ENCODE measurements at places on chromosomes 1 and 21. TPM values are rescaled to one million over a fixed set of nuclear protein-coding genes. Genes with fewer than 3 reads are reported as not detected.

CLIC6 gene
- polyA plus RNA-seq = 5.2 TPM

CERS2 gene
- polyA plus RNA-seq = 122 TPM

CACYBP gene
- 34.7 TPM for polyA plus RNA-seq

MXRA8 gene
- polyA plus RNA-seq = 17.6 TPM

LRRC38 gene
- polyA plus RNA-seq = not detected

DNA sequence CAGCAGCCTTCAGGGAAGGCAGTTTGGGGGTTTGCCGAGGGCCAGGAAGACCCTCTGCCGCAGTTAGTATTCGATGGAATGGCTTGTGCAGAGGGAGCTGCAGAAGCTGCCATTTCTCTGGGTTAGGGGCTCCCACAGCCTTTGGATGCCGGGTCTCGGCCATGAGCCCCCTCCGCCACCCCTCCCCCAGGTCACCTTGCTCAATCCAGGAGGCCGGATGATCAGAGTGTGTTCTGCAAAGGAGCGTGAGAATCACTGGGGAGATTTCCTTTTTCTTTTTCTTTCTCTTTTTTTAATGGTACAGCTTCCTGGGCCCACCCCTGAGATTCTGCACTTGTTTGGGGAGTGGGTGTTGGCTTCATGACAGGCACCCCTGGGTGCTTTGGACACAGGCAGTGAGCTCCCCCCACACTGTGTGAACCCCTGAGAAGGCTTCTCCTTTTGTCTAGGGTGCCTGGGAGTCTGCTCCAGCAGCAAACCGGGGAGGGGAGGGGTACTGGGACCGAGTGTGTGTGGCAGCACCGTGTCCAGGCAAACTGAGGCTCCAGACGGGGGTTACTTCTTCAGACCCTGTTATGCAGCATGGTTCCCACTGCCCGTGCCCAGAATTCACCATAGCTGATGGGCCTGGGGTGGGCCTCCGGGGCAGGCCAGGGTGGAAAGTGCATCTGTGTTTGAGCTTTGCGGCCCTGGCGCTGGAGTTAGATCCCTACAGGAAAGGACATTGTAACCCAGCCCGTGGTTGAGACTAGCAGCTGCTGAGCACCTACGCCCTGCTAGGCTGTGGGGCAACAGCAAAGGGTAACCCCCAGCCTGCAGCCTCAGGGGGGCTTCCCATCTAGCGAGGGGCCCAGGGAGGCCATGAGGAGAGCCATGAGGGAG is 18.5 kb downstream of the TNFRSF1B start:
- no peaks in the 10 kb centered on the region for H3K27me3 ChIP-seq
- H3K4me3 ChIP-seq = no peak overlapping the region
- peak overlapping the region; percentile 70 for H3K27ac ChIP-seq
- H3K36me3 ChIP-seq = no peaks in the 10 kb centered on the region

GRCh38 chr1:197738927-197739326 is 36.4 kb downstream of the DENND1B start:
- no peak overlapping the region for H3K4me3 ChIP-seq
- DNase-seq = no peak
- no peak overlapping the region for H3K27ac ChIP-seq
- peaks cover 5% of the 10 kb centered on the region for H3K4me1 ChIP-seq

GRCh38 chr1:201053155-201053860 is 29.8 kb upstream of the KIF21B start:
- no peak overlapping the region for H3K27ac ChIP-seq
- peak; percentile 56 for DNase-seq
- no peaks in the 10 kb centered on the region for H3K4me1 ChIP-seq
- H3K27me3 ChIP-seq = no peaks in the 10 kb centered on the region
- H3K4me3 ChIP-seq = no peak overlapping the region
- H3K36me3 ChIP-seq = no peaks in the 10 kb centered on the region

- peaks cover 4% of the 10 kb centered on the region for H3K36me3 ChIP-seq
- no peak overlapping the region for H3K4me3 ChIP-seq
- no peak for DNase-seq
- H3K4me1 ChIP-seq = no peaks in the 10 kb centered on the region
Observed at GRCh38 chr1:35605867-35606182, 32.7 kb downstream of the TFAP2E start.

DNA sequence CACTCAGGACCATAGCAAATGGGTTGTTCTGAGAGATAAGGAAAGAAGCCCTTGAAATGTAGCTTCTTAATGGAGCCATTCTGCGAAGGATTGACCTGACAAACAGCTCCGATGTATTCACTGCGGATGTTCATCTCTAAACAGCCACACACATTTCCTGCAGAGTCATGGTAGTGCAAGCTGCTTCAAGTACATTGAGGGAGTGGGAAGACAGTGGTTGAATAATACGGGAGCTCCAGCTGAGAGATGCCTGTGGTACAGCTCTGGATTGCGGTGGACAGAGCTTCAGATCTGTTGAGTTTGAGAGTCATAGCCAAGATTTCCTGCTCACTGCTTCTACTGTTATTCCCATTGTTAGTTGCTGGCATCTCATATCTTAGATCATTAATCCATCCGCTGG is 86.6 kb downstream of the ZBTB18 start:
- H3K4me1 ChIP-seq = no peaks in the 10 kb centered on the region
- no peaks in the 10 kb centered on the region for H3K27me3 ChIP-seq
- no peak overlapping the region for H3K4me3 ChIP-seq
- H3K36me3 ChIP-seq = no peaks in the 10 kb centered on the region

DNA sequence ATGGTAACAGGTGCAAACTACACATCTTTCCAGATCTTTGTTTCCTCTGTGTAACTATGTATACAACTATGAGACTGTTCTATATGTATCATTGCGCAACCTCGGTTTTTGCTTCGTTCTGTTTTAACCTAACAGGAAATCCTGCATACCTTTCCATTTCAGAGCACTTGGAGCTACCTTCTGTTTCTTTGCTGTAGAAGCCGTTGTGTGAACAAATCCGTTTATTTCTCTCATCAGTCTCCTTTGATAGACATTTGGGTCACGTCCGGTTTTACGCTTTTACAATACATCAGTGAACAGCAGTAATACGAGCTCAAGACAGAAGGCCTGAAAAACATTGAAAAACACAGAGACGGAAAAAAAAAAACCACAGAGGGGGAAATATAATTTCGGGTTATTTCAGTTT is 10.5 kb downstream of the ATP5IF1 start:
- peaks cover 52% of the 10 kb centered on the region for H3K4me1 ChIP-seq
- H3K4me3 ChIP-seq = peak overlapping the region; percentile 61
- no peaks in the 10 kb centered on the region for H3K27me3 ChIP-seq
- DNase-seq = no peak
- peak overlapping the region; percentile 66 for H3K27ac ChIP-seq
- H3K36me3 ChIP-seq = no peaks in the 10 kb centered on the region

DNA sequence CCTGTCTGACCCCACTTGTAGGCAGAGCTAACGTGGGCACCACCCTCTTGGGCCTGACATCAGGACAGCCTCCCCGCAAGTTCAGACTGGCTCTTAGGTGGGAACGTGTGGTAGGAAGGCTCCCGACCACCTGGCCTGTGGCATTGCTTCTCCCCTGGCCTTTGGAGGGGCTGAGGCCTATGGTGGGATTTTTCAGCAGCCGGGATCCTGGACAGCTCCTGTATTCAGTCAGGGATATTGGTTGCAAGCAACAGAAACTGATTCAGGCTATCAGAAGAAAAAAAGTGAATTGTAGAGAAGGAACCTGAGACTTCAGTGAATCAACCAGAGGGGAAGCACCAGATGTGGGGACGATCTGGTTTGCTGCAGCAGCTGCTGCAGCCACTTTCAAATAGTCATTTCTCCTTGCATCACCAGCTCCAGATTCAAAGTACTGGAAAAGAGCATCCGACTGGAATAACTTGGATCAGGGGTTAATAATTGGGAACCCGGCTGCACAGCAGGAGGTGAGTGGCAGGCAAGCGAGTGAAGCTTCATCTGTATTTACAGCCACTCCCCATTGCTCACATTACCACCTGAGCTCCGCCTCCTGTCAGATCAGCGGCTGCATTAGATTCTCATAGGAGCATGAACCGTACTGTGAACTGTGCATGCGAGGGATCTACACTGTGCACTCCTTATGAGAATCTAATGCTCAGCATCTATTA is 5.9 kb downstream of the RNF186 start:
- H3K36me3 ChIP-seq = no peaks in the 10 kb centered on the region
- no peak overlapping the region for H3K4me3 ChIP-seq
- no peak overlapping the region for H3K27ac ChIP-seq
- no peak for DNase-seq

- no peaks in the 10 kb centered on the region for H3K27me3 ChIP-seq
- DNase-seq = no peak
- H3K4me3 ChIP-seq = no peak overlapping the region
- H3K27ac ChIP-seq = no peak overlapping the region
- no peaks in the 10 kb centered on the region for H3K36me3 ChIP-seq
Observed at GRCh38 chr1:17966341-17966740, 141.3 kb upstream of the IGSF21 start.

- no peaks in the 10 kb centered on the region for H3K36me3 ChIP-seq
- H3K27me3 ChIP-seq = no peaks in the 10 kb centered on the region
- H3K4me1 ChIP-seq = no peaks in the 10 kb centered on the region
- H3K27ac ChIP-seq = no peak overlapping the region
- no peak overlapping the region for H3K4me3 ChIP-seq
- DNase-seq = no peak
Observed at GRCh38 chr1:81548918-81549587, 251.7 kb upstream of the ADGRL2 start.

All from pancreas (tissue), 10 donors.